Right lobe of liver (tissue), 6 donors: ENCODE measurements at places on chromosomes 6 and 20.

DNA sequence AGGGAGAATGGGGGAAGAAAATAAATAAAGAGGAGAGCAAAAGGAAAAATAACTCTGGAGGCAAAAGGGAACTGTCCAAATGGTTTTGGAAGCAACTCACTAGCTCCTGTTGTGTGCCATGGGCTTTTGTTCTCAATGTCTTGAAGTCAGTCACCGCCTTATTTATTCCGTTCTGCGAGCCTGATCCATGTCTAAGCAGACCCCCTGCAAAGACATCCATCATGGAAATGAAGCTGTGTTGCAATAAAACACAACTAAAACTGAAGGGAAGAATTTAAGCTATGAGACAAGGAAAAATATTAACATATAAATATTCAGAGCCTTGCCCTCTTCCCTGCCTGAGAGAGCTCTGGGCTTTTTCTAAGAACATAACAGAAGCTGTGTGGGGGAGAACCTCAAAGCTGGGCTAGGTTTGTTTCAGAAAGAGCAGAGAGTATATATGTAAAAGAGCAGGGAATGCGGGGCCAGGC, 373.2 kb upstream of the CNR1 start:
- DNase-seq: no peak

DNA sequence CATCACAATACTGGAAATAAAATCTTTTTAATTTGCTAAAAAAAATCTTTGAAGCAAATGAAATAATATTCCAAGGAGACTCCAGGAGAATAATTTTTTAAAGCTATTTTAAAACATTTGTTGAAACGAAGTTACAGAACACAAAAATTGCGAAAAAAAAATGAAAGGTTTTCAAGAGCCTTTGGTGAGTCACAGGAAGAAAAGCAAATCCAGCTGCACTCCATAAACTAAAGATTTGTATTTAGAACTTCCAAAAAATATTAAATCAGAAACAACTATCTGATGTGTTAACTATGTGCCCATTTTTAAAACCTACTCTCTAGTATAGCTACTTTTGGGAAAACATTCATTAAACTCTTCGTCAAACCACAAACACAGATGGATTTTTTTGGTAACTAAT, 23.6 kb downstream of the PDSS2 start:
- no peak for DNase-seq

- DNase-seq: no peak
Observed at GRCh38 chr6:116011520-116011919, 49.2 kb downstream of the FRK start.

GRCh38 chr20:38085026-38085425, 51.5 kb downstream of the RPRD1B start:
- no peak for DNase-seq

DNA sequence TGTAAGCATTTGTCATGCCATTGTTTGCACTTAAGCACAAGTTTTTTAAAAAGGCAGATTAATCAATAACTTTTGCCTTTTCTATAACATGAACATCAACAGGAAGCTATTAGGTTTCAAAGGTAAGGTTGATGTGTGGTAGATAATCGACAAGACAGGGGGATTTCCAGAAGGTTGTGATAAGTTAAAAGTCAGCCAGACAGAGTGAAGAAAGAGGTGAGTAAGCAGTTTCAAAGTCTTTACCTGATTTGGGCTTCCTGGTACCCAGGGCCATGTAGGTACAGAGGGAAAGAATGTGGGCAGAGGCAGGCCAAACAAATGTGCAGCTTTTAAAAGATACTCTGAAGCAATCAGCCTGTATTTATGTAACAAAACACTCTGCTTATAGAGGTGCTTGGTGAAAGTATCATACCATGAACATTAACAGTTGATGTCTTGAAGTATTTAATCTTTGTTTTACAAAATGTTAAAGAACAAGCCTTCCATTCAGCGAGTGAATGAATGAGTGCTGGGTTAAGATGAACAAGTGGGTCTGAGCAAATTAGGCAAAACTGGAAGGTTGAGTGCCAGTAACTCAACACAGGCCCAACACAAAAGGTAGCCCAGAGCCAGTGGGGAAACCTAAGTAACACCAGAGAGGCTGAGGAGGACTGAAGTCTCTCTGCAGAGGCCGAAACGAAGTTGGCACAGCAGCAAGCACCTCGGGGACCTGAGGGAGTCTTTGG, 60.2 kb downstream of the LRRC1 start:
- DNase-seq: no peak

- no peak for DNase-seq
Observed at GRCh38 chr6:144753023-144753705, 468.0 kb downstream of the UTRN start.
